CD4-positive, alpha-beta memory T cell (primary cell): ENCODE measurements at places on chromosomes 16 and 17. TPM values are rescaled to one million over a fixed set of nuclear protein-coding genes. Genes with fewer than 3 reads are reported as not detected.

The CDIP1 gene
- 10.2 TPM for polyA plus RNA-seq

The IRX3 gene
- polyA plus RNA-seq = not detected

The GRB7 gene
- polyA plus RNA-seq = not detected

The SEPTIN12 gene
- not detected for polyA plus RNA-seq

DNA sequence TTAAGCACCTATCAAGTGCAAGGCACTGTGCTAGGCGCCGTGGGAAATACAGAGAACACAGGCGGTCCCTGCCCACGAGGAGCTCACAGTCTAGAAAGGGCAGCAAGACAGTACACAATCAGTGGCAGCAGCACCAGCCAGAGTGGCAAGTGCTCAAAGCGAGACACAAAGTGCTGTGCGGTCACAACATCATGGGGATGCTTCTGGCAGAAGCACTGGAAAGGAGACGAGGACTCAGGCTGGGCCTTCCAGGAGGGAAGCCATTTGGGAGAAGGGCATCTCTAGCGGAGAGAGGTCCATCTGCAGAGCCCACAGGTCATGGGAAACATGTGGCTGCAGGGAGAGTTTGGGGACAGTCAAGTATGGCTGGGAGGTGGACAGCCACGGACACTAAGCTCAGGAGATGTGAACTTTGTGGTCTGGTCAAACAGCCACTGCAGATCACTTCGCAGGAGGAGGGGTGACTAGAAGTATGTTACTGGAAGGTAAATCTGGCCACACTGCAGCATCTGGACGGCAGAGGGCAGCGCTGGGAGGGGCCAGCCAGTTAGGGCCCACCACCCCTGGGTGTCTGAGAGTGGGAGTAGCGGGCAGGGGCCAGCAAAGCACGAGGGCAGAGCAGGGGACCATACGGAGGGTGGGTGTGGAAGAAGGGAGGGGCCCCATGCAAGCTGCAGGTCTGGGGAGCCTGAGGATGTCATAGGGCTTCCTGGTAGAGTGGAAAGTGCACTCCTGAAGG, 71.1 kb downstream of the N4BP1 start:
- peaks cover 36% of the 10 kb centered on the region for H3K36me3 ChIP-seq
- H3K4me1 ChIP-seq = peaks cover 9% of the 10 kb centered on the region
- H3K27ac ChIP-seq = no peak overlapping the region
- no peak overlapping the region for H3K4me3 ChIP-seq

GRCh38 chr16:68487203-68487514, 38.9 kb upstream of the SMPD3 start:
- H3K36me3 ChIP-seq = no peaks in the 10 kb centered on the region
- DNase-seq = no peak
- H3K27me3 ChIP-seq = no peaks in the 10 kb centered on the region
- H3K4me3 ChIP-seq = no peak overlapping the region

- peaks cover 4% of the 10 kb centered on the region for H3K36me3 ChIP-seq
- no peak overlapping the region for H3K27ac ChIP-seq
- no peak overlapping the region for H3K4me3 ChIP-seq
- DNase-seq = no peak
Measured at GRCh38 chr17:42365136-42365535, 23.1 kb downstream of the STAT3 start.

DNA sequence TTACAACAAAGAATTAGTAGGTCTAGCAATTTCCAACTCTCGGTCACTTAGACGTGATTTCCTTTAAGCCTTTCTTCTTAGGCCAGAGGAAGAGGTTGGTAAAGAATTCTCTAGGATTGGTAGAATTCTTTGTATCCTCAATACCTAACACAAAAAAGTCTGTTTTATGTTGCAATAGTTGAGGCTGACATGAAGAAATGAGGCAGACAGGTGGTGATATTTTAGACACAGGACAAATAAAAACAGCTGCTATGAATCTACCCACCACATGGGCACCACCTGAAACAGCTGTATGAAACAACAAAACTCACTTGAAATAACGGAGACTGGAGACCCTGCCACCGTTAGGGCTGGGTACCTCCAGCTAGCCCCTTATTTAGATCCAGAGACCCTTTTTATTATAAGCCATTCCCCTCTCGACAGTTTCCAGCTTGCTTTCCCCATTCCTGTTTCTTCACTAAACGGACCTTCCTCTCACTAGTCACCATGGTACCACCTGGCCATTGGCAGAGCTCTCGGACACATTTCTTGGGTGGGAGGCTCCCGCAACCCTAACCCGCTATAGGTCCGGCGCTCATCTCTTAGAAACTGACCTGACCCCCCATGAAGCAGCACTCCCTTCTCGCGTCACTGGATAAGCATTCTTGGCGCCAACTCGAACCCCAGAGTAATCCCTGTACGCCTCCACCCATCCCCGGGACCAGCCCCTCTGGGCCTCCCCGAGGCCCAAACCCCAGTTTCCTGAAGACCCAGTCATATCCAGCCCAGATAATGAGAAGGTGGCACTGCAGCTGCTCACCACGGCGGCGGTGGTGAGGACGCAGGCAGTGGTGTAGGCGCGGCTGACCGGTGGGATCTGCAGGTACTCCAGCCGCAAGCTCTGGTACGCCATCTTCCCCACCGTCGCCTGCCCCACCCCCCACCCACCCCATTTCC, at the start of gene DERL2:
TSS of gene DERL2 (minus strand) at position 909 of the 936 bp plus-strand sequence. CDS start at position 892, 17 bp downstream.
- peaks cover 40% of the 10 kb centered on the region for H3K4me1 ChIP-seq
- peaks cover 32% of the 10 kb centered on the region for H3K36me3 ChIP-seq
- H3K27me3 ChIP-seq = no peaks in the 10 kb centered on the region
- peak within 1 kb of the TSS; percentile 86 for H3K4me3 ChIP-seq

DNA sequence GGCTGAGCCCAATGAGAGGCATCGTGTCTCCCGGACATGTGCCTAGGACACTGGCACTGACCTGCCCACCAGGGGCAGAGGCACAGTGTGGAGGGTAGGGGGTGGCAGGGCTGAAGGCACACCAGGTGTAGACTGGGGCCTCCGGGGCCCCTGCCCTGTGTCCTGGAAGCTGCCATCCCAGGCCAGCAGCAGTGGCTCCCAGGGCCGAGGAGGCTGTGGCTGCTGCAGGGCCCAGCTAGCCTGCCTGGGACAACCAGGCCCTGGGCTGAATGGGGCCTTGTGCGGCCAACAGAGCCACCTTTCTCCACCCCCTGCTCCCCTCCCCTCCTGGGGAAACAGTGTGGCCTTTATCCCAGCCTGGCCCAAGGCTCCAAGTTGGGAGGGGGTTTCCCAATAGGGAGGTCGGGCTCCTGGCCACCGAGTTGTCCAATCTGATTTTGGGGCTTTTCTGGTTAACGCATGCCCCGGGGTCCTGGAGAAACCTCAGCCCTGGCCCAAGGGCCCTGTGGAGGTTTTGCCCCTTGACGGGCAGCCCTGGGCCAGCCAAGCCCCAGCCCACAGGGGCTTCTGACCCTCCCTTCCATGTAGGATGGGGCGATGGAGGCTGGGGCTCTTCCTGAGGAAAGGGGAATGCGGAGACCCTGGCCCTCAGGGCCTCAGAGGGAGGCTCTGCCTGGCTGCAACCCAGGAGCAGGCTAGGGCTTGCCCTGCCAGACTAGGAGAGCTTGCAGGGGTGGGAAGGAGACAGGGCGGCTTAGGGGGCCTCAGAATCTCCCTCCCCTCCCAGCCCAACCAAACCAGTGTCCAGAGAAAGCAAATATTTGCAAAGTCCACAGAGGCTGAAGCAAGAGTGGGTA, 4.2 kb downstream of the MTSS2 start:
- H3K36me3 ChIP-seq = no peaks in the 10 kb centered on the region
- no peak for DNase-seq

GRCh38 chr16:81035975-81036750, 521 bp downstream of the ATMIN start:
- H3K27me3 ChIP-seq = no peaks in the 10 kb centered on the region
- peaks cover 29% of the 10 kb centered on the region for H3K4me1 ChIP-seq
- H3K36me3 ChIP-seq = peaks cover under 1% of the 10 kb centered on the region
- H3K4me3 ChIP-seq = peak overlapping the region; percentile 56
- H3K27ac ChIP-seq = peak overlapping the region; percentile 50

- no peaks in the 10 kb centered on the region for H3K27me3 ChIP-seq
- no peak overlapping the region for H3K27ac ChIP-seq
- H3K4me1 ChIP-seq = peaks cover 9% of the 10 kb centered on the region
- H3K4me3 ChIP-seq = no peak overlapping the region
- no peaks in the 10 kb centered on the region for H3K36me3 ChIP-seq
- DNase-seq = peak; percentile 59
Measured at GRCh38 chr16:4330277-4330874, 14.5 kb downstream of the GLIS2 start.

DNA sequence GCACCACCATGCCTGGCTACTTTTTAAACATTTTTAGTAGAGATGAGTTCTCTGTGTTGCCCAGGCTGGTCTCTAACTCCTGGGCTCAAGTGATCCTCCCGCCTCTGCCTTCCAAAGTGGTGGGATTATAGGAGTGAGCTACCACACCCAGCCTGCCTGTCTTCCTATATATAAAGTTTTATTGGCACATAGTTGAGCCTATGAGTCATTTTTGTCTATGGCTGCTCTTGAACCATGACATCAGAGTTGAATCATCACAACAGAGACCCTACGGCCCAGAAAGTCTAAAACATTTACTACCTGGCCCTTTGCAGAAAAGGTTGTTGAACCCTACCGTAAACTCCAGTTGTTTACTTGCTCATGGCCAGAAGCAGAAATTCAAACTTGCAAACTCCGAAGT, 7.9 kb downstream of the SEPTIN12 start:
- H3K4me3 ChIP-seq = no peak overlapping the region
- H3K4me1 ChIP-seq = no peaks in the 10 kb centered on the region
- no peak for DNase-seq
- no peak overlapping the region for H3K27ac ChIP-seq
- H3K36me3 ChIP-seq = no peaks in the 10 kb centered on the region

- H3K27me3 ChIP-seq = no peaks in the 10 kb centered on the region
- no peak overlapping the region for H3K27ac ChIP-seq
- H3K4me1 ChIP-seq = no peaks in the 10 kb centered on the region
- no peaks in the 10 kb centered on the region for H3K36me3 ChIP-seq
Measured at GRCh38 chr17:13727441-13728171, 125.9 kb upstream of the HS3ST3A1 start.

GRCh38 chr16:87334651-87335624, 17.7 kb upstream of the C16orf95 start:
- no peak overlapping the region for H3K4me3 ChIP-seq
- H3K27me3 ChIP-seq = no peaks in the 10 kb centered on the region

GRCh38 chr17:49815761-49816281, 27.3 kb downstream of the KAT7 start:
- H3K27me3 ChIP-seq = no peaks in the 10 kb centered on the region
- DNase-seq = no peak
- H3K4me3 ChIP-seq = no peak overlapping the region
- peaks cover 25% of the 10 kb centered on the region for H3K36me3 ChIP-seq

DNA sequence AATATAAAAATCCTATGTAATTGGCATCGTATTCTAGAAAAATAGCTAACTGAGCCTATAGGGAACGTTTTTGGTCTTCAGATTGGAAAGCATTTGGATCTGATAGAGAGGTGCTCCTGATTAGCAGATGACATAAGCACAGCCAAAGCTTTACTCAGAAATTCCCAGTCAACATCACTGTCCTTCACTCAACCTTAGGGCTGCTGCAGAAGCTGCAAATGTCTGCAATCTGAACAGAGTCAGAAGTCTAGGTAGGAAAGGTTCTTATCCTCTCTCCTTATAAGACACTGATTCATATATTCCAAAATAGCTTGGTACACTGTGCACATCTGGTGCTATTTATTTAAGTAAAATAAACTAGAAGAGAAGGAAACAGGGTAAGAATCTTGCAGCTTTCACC, 19.2 kb downstream of the STRADA start:
- no peaks in the 10 kb centered on the region for H3K36me3 ChIP-seq
- no peak for DNase-seq

DNA sequence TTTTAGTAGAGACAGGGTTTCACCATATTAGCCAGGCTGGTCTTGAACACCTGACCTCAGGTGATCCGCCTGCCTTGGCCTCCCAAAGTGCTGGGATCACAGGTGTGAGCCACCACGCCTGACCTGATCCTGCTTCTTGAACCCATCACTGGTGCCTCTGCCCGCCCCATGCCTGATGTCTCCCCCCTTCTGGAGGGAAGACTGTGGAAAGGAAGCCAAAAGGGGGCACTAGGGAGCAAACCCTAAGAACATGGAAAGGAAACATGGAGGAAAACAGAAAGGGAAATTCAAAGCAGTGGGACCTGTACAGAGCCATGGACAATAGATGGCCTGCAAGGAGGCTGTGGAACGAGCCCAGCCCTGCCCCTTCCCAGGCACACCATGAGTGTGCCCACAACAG, 31.1 kb upstream of the FASN start:
- H3K27ac ChIP-seq = peak overlapping the region; percentile 77
- no peak for DNase-seq

DNA sequence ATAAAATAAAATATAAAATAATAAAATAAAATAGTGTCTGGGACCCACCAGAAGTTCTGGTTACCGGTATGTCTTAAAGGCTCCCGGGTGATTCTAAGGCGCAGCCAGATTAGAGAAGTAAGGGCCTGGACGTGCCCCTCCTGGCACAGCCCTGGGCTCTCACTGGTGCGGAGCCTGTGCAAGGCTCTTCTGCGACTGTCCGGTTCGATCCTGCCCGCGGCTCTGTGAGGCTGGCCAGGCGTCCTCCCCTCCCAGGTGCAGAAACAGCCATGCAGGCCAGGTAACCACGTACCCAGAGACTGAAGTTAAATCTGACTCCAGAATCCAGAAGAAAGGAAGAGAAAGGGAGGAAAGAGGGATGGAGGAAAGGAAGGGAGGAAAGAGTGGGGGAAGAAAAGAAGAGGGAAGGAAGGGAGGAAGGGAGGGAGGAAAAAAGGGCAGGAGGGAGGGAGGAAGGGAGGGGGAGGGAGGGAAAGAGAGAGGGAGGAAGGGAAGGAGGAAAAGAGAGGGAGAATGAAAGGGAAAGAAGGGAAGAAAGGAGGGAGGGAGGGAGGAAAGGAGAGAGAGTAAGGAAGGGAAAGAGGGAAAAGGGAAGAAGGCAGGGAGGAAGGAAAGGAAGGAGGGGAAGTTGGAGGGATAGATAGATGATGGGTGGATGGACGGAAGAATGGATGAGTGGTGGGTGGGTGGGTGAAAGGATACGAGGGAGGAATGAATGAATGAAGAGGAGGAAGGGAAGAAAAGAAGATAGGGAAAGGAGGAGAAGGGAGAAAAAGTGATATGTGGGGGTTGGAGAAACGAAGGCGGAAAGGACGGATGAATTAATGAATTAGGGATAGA, 42.3 kb downstream of the C16orf82 start:
- no peaks in the 10 kb centered on the region for H3K27me3 ChIP-seq
- H3K27ac ChIP-seq = no peak overlapping the region
- H3K4me3 ChIP-seq = no peak overlapping the region
- DNase-seq = no peak
- H3K36me3 ChIP-seq = no peaks in the 10 kb centered on the region
- H3K4me1 ChIP-seq = peaks cover 7% of the 10 kb centered on the region

- H3K4me1 ChIP-seq = no peaks in the 10 kb centered on the region
- H3K36me3 ChIP-seq = no peaks in the 10 kb centered on the region
- no peaks in the 10 kb centered on the region for H3K27me3 ChIP-seq
- H3K27ac ChIP-seq = no peak overlapping the region
- no peak for DNase-seq
Measured at GRCh38 chr16:51343411-51343810, 192.3 kb upstream of the SALL1 start.

DNA sequence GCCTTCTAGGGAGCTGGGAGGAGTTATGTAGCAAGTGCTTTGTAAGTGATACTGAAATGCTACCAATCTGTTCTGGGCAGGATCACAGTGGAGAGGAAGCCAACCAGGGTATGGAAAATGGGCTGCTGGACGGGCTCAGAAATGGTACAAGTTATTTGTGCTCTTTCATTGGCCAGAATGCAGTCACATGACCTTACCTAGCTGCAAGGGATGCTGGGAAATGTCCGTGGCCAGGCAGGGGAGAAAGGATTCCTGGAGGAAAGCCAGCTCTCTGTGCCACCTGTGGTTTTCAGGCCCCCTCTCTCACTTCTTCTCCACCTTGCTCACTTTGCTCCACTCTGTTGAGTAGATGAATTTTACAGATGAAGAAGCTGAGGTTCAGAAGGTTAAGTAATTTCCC, 4.8 kb downstream of the EEF2K start:
- no peak overlapping the region for H3K27ac ChIP-seq
- peaks cover 14% of the 10 kb centered on the region for H3K4me1 ChIP-seq
- DNase-seq = no peak
- no peaks in the 10 kb centered on the region for H3K27me3 ChIP-seq
